Activated T-cell treated with anti-CD3 and anti-CD28 coated beads, Interleukin-2, amount 50 U/mL, for 4 hours (primary cell): ENCODE measurements at places on chromosomes 7 and 10. TPM values are rescaled to one million over a fixed set of nuclear protein-coding genes. Genes with fewer than 3 reads are reported as not detected.

Gene AKR1C4
- total RNA-seq, result not detected

Gene PNLIPRP1
- total RNA-seq, result 1.0 TPM

Gene GBX1
- total RNA-seq, result not detected

Gene ELOVL3
- not detected for total RNA-seq

Gene CNPY1
- total RNA-seq, result not detected

Gene CCDC7
- 8.8 TPM for total RNA-seq

Gene KEL
- not detected for total RNA-seq

Gene RAMP3
- not detected for total RNA-seq

Gene STN1
- total RNA-seq, result 10.4 TPM

Gene SLC18A3
- not detected for total RNA-seq

DNA sequence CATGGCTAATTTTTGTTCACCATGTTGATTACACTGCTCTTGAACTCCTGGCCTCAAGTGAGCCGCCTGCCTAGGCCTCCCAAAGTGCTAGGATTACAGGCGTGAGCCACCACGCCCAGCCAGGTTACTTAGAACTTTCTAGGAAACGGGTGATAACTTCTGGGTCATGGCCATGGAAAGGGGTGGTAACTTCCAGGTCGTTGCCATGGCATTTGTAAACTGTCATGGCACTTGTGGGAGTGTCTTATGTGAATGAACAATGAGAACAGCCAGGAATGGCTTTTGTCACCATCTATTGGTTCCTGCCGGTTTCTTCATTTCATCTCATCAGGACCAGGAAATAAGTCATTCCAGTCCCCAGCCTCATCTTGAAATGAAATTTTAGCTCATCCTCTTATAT lies 120.9 kb downstream of the SLC16A9 start:
- no peak for DNase-seq

DNA sequence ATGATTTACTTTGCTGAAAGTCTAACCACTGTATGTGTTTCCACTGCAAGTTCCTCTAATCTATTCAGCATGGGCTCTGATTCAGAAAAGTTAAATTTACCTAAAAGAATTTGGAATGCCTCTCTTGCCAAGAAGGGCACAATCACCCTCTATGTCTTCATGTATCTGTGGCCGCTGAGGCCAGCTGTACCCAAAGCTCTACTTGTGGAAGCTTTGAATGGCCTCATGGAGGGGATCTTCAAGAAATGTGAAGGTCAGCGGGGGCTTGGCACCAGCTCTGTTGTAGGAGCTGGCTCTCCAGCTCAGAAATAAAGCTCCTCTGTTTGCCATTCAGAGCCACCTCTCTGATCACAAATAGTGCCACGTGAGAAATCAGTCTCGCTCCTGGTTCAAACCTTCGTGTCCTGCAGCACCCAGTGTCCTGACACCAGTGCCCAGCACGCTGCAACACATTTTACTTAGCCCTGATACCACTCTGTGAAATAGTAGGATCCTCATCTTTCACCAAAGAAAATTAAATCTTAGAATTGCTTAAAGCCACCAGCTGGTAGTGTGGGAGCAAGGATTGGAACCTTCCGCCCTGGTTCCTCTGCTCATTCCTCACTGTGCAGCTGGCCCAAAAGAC lies 61.1 kb downstream of the PKD1L1 start:
- DNase-seq, result no peak

DNA sequence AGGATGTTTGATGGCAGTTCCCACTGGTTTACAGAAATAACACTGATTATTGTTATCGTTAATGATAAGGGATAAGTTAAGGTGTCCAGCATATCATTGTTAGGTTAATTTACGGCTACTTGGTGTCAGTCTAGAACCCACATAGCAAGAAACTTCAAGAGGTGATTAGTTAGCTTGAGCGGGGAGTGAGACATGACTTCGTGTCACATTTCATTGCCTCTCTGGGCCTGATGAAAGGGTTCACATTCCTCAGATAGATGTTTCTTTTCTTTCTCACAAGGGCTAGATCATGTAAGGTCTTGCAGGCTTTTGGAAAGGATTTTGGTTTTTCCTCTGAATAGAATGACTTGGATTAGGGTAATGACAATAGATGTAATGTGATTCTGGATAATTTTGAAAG lies 26.7 kb downstream of the WAC start:
- no peak for DNase-seq

DNA sequence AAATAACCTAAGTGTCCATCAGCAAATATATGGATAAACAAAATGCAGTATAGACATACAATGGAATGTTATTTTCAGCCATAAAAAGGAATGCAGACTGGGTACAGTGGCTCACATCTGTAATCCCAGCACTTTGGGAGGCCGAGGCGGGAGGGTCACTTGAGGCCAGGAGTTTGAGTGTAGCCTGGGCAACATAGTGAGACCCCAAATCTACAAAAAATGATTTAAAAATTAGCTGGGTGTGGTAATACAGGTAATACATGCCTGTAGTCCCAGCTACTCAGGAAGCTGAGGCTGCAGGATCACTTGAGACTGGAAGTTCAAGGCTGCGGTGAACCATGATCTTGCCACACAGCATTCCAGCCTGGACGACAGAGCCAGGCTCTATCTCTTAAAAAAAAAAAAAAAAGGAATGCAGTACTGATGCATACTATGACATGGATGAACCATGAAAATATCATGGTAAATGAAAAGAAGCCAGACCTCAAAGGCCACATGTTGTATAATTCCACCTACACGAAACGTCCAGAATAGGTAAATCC lies 6.9 kb downstream of the MCMBP start:
- no peak for DNase-seq

DNA sequence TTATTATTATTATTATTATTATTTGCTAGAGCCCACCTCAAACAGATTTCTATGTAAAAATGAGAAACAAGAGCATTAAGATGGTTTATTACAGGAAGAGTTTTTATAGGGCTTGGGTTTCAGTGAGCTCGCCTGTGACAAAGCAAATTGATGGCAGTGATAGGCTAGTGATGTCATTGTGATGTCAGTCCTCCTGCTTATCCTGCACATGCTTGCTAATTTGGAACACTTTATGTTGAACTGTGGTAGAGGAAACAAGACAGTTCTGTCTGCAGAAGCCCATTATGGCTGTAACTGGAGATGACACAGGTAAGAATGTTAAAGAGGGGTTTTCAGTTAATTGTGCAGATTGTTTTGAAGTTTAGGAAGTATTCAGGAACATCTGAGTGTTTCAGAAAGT lies 68.3 kb downstream of the CREM start:
- DNase-seq, result peak; percentile 40

DNA sequence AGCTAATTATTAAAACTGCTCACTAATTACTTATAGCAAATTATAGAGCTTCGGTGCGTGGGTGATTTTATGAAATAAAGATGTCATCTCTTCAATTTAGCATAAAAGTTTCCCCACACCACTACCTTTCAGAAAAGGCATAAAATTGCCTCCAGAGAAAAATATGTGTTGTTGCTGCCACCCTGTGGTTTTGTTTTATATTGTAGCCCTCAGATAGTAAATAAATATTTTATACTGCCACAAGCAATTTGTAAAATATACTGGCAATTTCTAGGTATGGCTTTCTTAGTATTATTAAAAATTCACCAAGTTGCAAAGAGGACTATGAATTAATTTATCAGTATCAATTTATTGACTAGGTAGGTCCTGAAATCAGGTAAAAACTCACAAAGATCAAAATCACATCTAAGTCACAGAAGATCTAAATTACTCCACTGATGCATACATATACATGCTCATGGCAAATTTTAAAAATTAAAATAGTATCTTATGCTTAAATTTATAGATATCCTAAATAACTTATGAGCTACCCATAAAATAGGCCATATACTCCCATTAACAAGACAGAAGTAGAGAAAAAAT lies 26.5 kb downstream of the ASNS start:
- DNase-seq, result no peak

DNA sequence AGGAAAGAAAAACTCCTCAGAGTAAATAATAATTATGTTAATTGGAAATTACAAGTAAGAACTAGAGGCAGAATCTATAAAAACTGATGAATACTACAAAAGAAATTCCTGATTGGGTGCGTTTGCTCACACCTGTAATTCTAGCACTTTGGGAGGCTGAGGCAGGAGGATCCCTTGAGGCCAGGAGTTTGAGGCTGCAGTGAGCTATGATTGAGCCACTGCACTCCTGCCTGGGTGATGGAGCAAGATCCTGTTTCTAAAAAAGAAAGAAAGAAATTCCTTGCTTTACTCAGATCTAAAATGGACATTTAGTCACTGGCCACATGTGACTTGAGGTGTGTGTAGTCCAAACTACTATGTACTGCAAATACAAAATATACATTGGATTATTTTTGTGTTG lies 42.0 kb downstream of the MCU start:
- DNase-seq, result no peak

- no peak for DNase-seq
Measured at GRCh38 chr7:149468208-149468607, 7.3 kb upstream of the ZNF777 start.

DNA sequence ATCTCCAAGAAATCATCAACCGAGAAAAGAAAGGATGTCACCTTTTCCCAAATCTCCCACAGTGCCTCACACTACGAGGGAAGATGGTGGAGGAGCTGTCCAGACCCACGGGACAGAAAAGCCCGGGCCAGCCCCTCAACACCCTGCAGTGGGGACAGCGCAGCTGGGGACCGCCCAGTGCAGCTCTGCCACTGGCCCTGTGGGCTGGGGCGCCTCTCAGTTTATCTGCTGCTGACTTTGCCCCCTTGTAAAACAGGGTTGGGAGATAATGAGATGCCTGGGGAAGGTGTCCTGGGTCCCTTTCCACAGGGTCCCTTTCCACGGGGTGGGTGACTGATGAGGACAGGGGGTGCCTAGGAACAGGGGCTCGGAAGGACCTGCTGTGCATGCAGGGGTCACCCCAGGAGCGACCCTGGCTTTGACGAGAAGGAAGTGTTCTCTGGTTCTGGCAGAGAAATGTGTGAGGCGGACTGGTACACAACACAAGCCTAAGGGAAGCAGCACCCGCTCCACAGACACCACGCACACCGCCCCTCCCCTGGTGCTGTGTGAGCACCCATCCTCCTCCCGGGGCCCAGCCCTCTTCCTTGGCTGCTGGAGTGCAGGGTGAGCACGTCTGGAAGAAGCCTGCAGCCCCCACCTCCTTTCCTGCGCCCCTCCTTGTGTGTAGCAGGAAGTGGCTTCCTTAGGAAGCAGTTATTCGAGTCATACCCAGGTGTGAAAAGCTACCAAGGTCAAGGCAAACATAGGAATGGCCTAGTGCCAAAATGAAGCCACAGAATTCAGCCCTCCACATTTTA lies 339.9 kb downstream of the DNAJB6 start:
- DNase-seq, result peak; percentile 2

- DNase-seq, result no peak
Measured at GRCh38 chr7:138885383-138886147, 87.6 kb upstream of the ATP6V0A4 start.

GRCh38 chr10:60295028-60295937 lies 94.4 kb downstream of the ANK3 start:
- no peak for DNase-seq

GRCh38 chr7:12085516-12085915 lies 125.6 kb upstream of the TMEM106B start:
- no peak for DNase-seq

GRCh38 chr7:130648580-130648979 lies 20.0 kb downstream of the COPG2 start:
- no peak for DNase-seq

- no peak for DNase-seq
Measured at GRCh38 chr10:22626784-22627183, 87.6 kb downstream of the PIP4K2A start.

GRCh38 chr10:70052462-70053217 lies at the start of gene MACROH2A2:
TSS of gene MACROH2A2 (plus strand) at chr10:70052846. CDS start at chr10:70075659, 22,813 bp downstream.
- no peak for DNase-seq

GRCh38 chr10:115801992-115802391 lies 471.0 kb downstream of the GFRA1 start:
- DNase-seq, result no peak

GRCh38 chr10:112376396-112376790 lies 2.5 kb downstream of the ACSL5 start:
- DNase-seq, result no peak

DNA sequence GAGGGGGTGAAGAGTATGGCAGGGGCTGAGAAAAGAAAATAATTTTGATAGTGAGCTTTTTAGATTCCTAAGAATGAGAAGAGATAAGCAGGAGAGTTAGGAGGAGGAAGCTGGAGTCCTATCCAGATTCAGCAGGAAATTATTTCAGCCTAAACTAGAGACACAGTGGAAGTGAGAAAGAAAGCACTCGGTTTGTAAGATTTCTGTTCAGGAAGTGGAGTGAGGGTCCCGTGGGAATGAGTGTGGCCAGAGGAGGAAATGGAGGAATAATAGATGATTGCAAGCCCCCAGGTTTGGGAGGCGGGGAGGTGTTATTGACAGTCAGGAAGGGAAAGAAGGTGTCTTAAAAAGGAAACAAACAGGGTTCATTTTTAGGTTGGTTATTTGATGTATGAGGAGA lies 84.8 kb upstream of the NRP1 start:
- DNase-seq, result no peak

GRCh38 chr10:43396928-43397624 lies 11.9 kb downstream of the HNRNPF start:
- peak; percentile 51 for DNase-seq

DNA sequence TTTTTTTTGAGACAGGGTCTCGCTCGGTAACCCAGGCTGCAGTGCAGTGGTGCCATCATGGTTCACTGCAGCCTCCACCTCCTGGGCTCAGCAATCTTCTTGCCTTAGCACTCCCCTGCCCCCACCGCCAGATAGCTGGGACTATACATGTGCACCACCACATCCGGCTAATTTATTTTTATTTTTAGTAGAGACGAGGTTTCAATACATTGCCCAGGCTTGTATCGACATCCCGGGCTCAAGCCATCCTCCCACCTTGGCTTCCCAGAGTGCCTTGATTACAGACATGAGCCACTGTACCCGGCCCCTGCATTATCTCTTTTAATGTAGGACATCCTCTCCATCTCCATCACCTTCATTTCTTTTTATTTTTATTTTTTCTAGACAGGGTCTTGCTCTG lies 213.3 kb downstream of the CUX1 start:
- no peak for DNase-seq

DNA sequence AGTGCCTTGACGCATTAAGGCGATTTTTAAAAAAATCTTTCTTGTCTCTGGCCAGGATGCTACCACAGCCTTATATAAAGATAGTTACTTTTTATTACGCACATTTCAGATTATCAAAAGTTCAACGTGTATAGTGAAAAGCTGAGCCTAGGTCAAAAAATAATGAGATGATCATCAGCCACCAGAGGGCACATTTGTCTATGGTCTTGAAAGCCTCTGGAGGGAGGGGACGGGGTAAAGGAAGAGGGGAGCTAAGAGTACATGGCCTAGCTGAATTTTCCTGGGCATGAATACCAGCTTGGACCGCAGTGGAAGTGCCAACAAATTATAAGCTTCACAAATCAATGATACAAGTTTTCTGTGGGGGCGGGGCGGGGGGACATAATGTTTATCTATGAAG lies 285.9 kb upstream of the SMIM30 start:
- DNase-seq, result no peak

DNA sequence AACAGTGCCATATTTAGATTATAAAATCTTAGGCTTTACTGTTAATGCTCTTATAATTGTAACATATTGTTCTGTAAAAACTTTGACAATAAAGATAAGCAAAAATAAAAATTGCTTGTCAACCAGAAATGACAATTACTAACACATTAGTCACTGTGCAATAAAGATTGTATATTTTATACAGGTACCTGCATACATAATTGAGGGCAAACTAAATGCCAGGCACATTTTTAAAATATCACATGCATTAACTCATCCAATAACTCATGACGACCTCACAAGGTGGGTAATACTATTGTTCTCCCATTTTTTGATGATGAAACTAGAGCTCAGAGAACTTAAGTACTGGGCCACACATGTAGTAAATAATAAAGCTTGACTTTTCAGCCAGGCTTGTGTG lies 1020.2 kb upstream of the C7orf33 start:
- no peak for DNase-seq

- no peak for DNase-seq
Measured at GRCh38 chr7:30736291-30736690, 15.6 kb upstream of the INMT start.
